Renal cortical epithelial cell (primary cell): ENCODE measurements at places on chromosomes 12 and 14.

- DNase-seq: no peak
Measured at GRCh38 chr14:105531894-105532623, 5.7 kb downstream of the TMEM121 start.

GRCh38 chr12:54217774-54218241 lies 29.0 kb upstream of the SMUG1 start:
- no peak for DNase-seq

- no peak for DNase-seq
Measured at GRCh38 chr12:126493366-126494108, 1428.3 kb downstream of the AACS start.

DNA sequence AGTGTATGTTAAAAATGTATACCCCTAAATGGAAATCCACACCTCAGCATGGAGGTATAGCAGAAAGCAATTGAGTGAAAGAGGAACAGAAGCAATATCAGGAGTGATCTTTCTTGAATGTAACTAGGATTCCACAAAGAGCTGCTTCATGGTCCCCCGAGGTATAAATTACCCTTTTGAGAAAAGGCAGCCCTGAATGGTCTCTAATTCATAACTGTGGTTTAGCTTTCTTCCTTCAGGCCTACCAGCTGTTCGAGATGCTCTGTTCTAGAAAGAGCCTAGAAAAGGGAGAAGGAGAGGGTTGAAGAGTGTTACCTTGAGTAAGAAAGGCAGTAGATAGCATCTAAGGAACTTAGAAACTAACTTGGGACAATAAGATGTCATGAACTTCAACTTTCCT lies 42.9 kb upstream of the CSRNP2 start:
- DNase-seq: no peak

DNA sequence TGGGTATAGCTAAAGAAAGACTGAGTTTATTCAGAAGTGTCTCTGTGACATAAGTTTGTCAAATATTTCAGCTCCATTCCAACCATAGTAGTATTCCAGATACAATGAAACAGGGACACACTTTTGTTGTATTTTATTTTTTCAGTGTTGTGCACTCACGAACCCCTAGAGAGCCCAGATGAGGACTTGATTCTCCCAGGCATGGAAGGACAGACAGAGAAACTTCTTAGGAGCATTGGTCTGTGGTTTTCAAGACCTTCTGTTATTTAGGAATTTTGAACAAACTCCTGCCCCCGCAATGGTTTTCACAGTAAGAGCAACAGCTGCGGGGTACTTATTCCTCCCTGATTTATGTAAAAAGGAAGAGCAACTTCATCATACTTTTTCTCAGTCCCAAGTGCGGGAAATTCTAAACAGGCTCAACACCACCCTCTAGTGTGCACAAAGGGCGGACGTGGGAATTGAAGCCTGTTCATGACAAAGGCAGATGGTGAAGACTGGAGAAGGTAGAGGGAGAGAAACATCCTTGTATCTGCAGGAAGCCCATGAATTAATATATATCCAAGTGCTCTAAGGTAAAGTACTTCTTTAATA lies 147.6 kb downstream of the PAH start:
- peak; percentile 31 for DNase-seq

GRCh38 chr12:6970096-6970527 lies 352 bp downstream of the PHB2 start:
- DNase-seq: no peak
